ENCODE measurements at places on chromosomes 16 and 17. TPM values are rescaled to one million over a fixed set of nuclear protein-coding genes. Genes with fewer than 3 reads are reported as not detected.

The PIMREG gene
- 0.25 TPM for polyA plus RNA-seq

The TEKT3 gene
- polyA plus RNA-seq: 0.88 TPM

The HSD17B2 gene
- polyA plus RNA-seq: 0.03 TPM

The TRAPPC1 gene
- polyA plus RNA-seq: 138 TPM

The ZNF19 gene
- 0.93 TPM for polyA plus RNA-seq

The CHRNE gene
- polyA plus RNA-seq: 0.71 TPM

The SGCA gene
- 137 TPM for polyA plus RNA-seq

The CCL7 gene
- not detected for polyA plus RNA-seq

The AATK gene
- 6.5 TPM for polyA plus RNA-seq

The CCDC144A gene
- polyA plus RNA-seq: 0.32 TPM

The OSGIN1 gene
- 5.6 TPM for polyA plus RNA-seq

The NPTX1 gene
- not detected for polyA plus RNA-seq

The KRT17 gene
- 0.07 TPM for polyA plus RNA-seq

The TCAP gene
- 2,624 TPM for polyA plus RNA-seq

The SPEM3 gene
- polyA plus RNA-seq: not detected

The FOXN1 gene
- not detected for polyA plus RNA-seq

The TPSD1 gene
- 0.51 TPM for polyA plus RNA-seq

The TMEM92 gene
- polyA plus RNA-seq: 0.04 TPM
